ENCODE measurements at places on chromosomes 5 and 9.

- DNase-seq: no peak
These were observed 482.0 kb downstream of the DTWD2 start for GRCh38 chr5:118506217-118506852.

- no peak for DNase-seq
These were observed 23.1 kb upstream of the FRRS1L start for GRCh38 chr9:109190151-109190550.

GRCh38 chr5:139416651-139417050 lies 12.8 kb upstream of the SPATA24 start:
- DNase-seq: no peak

- no peak for DNase-seq
These were observed 19.3 kb upstream of the WNT8A start for GRCh38 chr5:138064526-138064925.
